ENCODE measurements at places on chromosomes 5 and 9. TPM values are rescaled to one million over a fixed set of nuclear protein-coding genes. Genes with fewer than 3 reads are reported as not detected.

Gene CACNA1B
- total RNA-seq = not detected

Gene PCDHB12
- 4.7 TPM for total RNA-seq

Gene UBLCP1
- 26.4 TPM for total RNA-seq

Gene LCN10
- not detected for total RNA-seq

Gene TLX3
- total RNA-seq = 6.9 TPM

Gene ZNF354C
- total RNA-seq = 15.8 TPM

Gene SGCD
- total RNA-seq = 5.8 TPM

Gene GDNF
- 5.9 TPM for total RNA-seq

Gene CBY3
- total RNA-seq = not detected

Gene ICE1
- 27.0 TPM for total RNA-seq

Gene MYMK
- total RNA-seq = 1.1 TPM

Gene CENPH
- 103 TPM for total RNA-seq

Gene FLT4
- total RNA-seq = 0.08 TPM

Gene CYLC2
- not detected for total RNA-seq

Gene PCDHGB4
- total RNA-seq = 3.1 TPM

Gene FBP2
- total RNA-seq = not detected

Gene ADAMTS13
- 0.43 TPM for total RNA-seq

Gene PLAC8L1
- total RNA-seq = 0.33 TPM

Gene CD274
- 0.49 TPM for total RNA-seq

Gene IL3
- not detected for total RNA-seq

Gene SPINK7
- not detected for total RNA-seq

Gene GCNT4
- total RNA-seq = 0.05 TPM

Gene GGTA1
- total RNA-seq = not detected

Gene TMOD1
- 0.55 TPM for total RNA-seq

Gene HK3
- 0.15 TPM for total RNA-seq

Gene DRD1
- total RNA-seq = not detected

Gene JAKMIP2
- 88.6 TPM for total RNA-seq

Gene IFNA21
- not detected for total RNA-seq

Gene MEGF10
- total RNA-seq = 67.6 TPM

Gene MARCHF11
- total RNA-seq = not detected

Gene BSPRY
- total RNA-seq = 0.15 TPM

Gene ACOT12
- not detected for total RNA-seq

Gene SCGB3A2
- total RNA-seq = not detected

Gene KIAA1958
- total RNA-seq = 17.6 TPM

Gene CEP120
- total RNA-seq = 19.2 TPM

Gene DMRTA1
- 1.4 TPM for total RNA-seq

Gene BTNL8
- total RNA-seq = not detected

Gene PCDHGA2
- 0.71 TPM for total RNA-seq

Gene TAF1L
- not detected for total RNA-seq

Gene C5
- total RNA-seq = 3.0 TPM

Gene CDC20B
- 0.02 TPM for total RNA-seq

Gene TMEM252
- total RNA-seq = 1.5 TPM

Gene HMCN2
- total RNA-seq = 5.6 TPM

Gene CEL
- 0.71 TPM for total RNA-seq

Gene NMUR2
- not detected for total RNA-seq

Gene TSLP
- 0.69 TPM for total RNA-seq

Gene PCDHGA3
- total RNA-seq = 0.56 TPM

Gene SUSD1
- 17.9 TPM for total RNA-seq

Gene SPEF2
- not detected for total RNA-seq

Gene MARCHF3
- 35.0 TPM for total RNA-seq
